ENCODE measurements at places on chromosomes 3 and 15. TPM values are rescaled to one million over a fixed set of nuclear protein-coding genes. Genes with fewer than 3 reads are reported as not detected.

DNA sequence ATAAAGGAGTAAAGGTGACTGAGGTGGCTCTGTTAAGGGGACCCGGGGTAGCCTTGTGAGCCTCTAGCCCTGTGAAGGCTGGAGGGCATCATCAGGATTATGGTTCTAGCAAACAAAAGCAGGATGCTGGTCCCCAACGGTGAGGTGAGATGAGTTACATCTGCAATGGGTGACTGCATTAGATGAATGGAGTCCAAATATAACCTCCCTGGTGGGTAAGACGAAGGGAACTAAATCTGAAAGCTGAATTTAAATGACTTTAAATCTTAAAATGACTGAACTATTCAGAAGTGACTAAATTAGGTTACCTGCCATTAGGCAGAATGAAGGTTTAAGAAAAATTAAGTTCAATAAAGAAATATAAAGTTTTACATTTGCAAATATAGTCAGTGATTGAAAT lies 4.6 kb upstream of the HLTF start:
- peaks cover 11% of the 10 kb centered on the region for H3K36me3 ChIP-seq
- no peaks in the 10 kb centered on the region for H3K27me3 ChIP-seq
- no peak overlapping the region for H3K4me3 ChIP-seq
- DNase-seq = no peak

MYRIP gene
- 5.6 TPM for total RNA-seq

DNA sequence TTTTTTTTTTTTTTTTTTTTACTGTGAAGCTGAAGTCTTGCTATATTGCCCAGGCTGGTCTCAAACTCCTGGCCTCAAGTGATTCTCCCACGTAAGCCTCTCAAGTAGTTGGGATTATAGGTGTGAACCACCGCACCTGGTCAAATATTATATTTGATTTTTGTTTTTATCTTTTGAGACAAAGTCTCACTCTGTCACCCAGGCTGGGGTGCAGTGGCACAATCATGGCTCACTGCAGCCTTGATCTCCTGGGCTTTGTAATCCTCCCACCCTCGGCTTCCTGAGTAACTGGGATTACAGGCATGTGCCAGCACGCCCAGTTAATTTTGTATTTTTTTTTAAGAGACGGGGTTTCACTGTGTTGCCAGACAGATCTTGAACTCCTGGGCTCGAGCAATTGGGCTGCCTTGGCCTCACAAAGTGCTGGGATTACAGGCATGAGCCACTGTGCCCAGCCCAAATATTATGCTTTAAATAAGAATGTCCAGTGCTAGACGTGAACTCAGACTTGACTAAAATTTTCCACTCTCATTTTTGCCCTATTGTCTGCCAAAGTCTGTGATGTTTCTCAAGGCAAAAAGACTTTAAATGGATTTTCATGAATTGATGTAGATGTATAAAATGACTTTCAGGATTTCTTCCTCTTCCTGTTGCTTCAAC lies 33.4 kb upstream of the CRBN start:
- DNase-seq = no peak
- H3K4me1 ChIP-seq = no peaks in the 10 kb centered on the region
- H3K4me3 ChIP-seq = no peak overlapping the region
- H3K27ac ChIP-seq = no peak overlapping the region
- no peaks in the 10 kb centered on the region for H3K27me3 ChIP-seq
- no peaks in the 10 kb centered on the region for H3K36me3 ChIP-seq

- H3K27me3 ChIP-seq = no peaks in the 10 kb centered on the region
- H3K4me3 ChIP-seq = no peak overlapping the region
- H3K4me1 ChIP-seq = peaks cover 11% of the 10 kb centered on the region
- DNase-seq = no peak
- no peaks in the 10 kb centered on the region for H3K36me3 ChIP-seq
These were observed 166.7 kb downstream of the CTNNB1 start for GRCh38 chr3:41365973-41366372.

GRCh38 chr3:129837065-129837642 lies 56.4 kb downstream of the TMCC1 start:
- peaks cover 22% of the 10 kb centered on the region for H3K4me1 ChIP-seq
- H3K27ac ChIP-seq = peak overlapping the region; percentile 9
- H3K36me3 ChIP-seq = peaks cover 12% of the 10 kb centered on the region
- H3K27me3 ChIP-seq = no peaks in the 10 kb centered on the region
- no peak for DNase-seq
- H3K4me3 ChIP-seq = no peak overlapping the region

GRCh38 chr3:31629054-31629453 lies 96.3 kb downstream of the STT3B start:
- no peak for DNase-seq
- no peaks in the 10 kb centered on the region for H3K27me3 ChIP-seq
- no peaks in the 10 kb centered on the region for H3K4me1 ChIP-seq
- H3K4me3 ChIP-seq = no peak overlapping the region

DNA sequence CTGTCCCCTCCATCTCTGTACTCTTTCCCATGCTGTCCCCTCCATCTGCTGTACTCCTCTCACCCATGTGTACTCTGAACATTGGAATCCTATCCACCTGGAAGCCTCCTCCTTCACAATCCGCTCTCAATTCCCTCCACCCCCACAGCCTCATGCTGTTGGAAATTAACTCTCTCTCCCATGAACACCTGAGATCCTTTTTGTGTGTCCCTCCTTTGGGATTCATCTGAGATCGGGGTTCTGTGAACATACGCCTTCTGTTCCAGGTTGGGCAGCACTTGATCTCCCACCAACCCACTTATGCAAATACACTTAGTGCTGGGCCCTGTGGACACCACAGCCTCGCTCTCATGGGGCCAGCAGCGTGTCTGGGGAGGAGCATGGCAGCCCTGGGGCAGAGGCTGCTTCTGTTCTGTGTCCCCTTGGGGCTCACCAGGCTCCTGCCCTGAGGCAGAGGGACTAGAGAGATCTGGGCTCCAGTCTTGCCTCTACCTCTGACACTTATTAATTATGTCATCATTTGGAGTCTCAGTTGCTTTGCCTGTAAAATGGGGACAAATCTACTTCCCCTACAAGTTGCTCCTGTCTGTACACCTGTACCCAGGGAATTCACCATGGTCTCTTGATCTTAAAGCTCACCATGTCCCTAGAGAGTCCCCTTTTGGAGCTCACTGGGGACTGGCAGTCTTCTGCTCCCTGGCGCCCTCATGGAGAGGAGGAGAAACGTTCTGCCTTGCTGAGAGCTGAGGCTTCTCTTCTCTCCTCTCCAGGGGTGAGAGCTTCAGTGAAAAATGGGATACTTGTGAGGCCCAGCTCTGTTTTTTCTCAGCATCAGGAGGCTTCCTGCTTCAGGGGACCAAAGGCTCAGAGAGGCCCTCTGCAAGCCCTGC lies 42.7 kb downstream of the ITGA11 start:
- H3K4me3 ChIP-seq = no peak overlapping the region
- H3K36me3 ChIP-seq = no peaks in the 10 kb centered on the region
- no peak for DNase-seq

DNA sequence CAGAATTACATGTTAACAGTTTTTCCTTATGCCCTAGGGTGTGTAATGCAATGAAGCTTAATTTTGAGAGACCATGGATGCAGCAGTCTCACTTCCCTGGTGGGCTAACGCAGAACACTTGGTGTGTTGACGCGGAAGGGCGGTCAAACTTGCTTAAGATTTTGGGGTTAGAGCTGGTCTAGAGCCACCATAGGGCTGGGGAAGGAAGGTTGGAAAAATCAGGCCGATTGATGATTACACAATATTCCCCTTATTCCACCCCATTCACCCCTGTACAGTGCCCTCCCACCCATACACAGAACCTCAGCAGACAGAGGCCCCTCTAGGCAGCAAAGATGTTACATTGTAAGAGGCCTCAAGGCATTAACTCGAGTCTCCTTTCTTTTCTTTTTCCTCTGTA lies 24.3 kb downstream of the VGLL4 start:
- H3K27me3 ChIP-seq = no peaks in the 10 kb centered on the region
- no peak for DNase-seq
- H3K27ac ChIP-seq = no peak overlapping the region
- no peaks in the 10 kb centered on the region for H3K36me3 ChIP-seq
- no peak overlapping the region for H3K4me3 ChIP-seq
- peaks cover 42% of the 10 kb centered on the region for H3K4me1 ChIP-seq

DNA sequence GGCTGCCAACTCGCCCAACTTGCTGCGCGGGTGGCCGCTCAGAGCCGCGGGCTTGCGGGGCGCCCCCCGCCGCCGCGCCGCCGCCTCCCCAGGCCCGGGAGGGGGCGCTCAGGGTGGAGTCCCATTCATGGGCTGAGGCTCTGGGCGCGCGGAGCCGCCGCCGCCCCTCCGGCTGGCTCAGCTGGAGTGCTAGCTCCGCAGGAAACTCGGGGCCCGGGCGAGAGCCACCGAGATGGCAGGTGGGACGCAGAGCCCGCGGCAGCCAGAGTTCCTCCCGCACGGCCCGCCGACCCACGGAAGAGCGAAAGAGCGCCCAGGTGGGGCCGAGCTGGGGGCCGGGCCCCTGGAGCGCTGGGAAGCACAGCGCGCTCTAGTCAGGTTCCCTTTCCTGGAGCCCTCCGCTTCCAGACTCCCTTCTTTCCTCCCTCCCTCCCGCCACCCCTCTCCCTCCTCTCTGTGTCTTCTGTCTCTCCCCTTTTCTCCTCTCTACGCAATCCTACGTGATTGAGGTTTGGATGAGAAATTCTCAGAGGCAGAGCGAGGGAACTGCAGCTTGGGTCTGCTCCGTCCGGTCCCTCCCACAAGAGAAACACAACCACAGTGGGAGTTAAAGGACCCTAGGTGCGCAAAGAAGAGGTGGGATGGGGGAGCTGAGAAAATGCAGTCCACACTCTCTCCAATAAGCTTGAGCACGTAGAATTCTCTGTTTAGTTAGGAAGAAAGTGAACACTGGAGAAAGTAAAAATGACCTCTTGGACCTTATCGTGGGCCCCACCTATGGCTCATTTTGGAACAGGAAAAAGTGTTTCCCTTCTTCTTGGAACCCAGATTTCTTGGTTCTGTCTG lies 317.3 kb downstream of the FGF12 start:
- no peaks in the 10 kb centered on the region for H3K27me3 ChIP-seq
- peak; percentile 44 for DNase-seq
- H3K36me3 ChIP-seq = peaks cover 12% of the 10 kb centered on the region
- H3K4me1 ChIP-seq = peaks cover 21% of the 10 kb centered on the region

NOX5 gene
- total RNA-seq = 0.20 TPM

GRCh38 chr15:33142708-33143107 lies 51.8 kb downstream of the FMN1 start:
- no peaks in the 10 kb centered on the region for H3K27me3 ChIP-seq
- H3K4me1 ChIP-seq = no peaks in the 10 kb centered on the region
- no peak for DNase-seq
- H3K4me3 ChIP-seq = no peak overlapping the region

TP63 gene
- total RNA-seq = 0.12 TPM

DNA sequence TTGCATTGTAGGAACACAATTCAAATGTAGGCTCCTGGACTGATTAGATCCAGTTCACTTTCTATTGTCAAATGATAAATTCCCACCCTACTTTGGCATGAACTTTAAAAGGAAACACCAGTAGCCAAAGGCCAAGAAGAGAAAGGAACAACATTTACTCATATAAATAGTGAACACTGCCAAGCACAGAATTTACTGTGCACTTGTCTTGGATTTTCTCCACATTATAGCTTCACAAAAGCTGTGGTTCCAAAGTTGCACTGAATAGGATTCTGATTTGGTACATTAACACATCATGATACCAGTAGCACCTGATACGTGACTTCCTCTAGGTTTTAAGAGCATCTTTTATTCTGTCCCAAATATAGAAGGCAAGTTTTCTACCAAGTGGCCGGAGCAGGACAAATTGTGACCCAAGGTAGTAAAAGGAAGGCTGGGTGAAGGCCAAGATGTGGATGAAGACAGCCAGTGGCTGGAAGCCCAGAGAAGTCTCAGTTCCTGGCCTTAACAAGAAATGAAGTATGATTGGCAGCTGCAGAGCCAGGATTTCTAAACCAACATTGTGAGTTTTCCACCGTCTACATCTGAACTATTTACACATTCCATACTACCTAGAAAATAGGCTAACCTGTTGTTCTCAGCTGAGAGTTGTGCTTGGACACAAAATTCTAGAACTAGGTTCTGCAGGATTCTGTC lies 206.7 kb downstream of the THRB start:
- no peak overlapping the region for H3K27ac ChIP-seq
- no peaks in the 10 kb centered on the region for H3K36me3 ChIP-seq
- no peak for DNase-seq
- no peak overlapping the region for H3K4me3 ChIP-seq
- no peaks in the 10 kb centered on the region for H3K4me1 ChIP-seq

DNA sequence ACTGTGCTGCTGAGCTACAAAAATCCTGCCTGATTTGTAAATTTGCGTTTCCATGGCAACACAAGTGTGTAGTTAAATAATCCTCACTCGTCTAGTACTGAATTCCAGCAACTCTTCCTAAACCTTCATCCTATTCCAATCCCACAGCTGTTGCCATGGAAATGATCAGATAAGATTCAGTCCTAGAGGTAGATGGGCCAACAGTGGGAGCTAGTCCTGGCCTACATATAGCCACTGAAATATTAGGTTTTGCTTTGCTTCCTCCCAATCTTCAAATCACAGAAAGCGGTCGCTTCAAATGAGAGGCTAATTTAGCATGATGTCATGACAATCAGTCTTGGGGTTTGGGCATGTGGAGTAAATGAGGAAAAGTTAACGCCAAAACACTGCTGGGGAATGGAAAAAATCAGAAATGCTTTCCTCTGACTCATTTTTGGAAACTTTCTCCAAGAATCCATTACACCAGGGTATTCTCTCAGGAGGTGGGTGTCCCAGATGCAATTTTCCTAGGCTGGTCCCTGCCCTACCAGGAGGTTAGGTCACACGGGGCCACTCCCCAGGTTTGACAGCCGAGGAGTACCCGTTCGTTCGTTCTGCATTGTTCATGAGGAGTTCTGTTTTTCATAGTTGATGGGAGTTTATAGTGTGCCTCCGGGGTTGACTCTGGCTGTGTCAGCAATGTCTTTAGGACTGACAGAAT lies 159.2 kb upstream of the SLCO3A1 start:
- H3K27me3 ChIP-seq = no peaks in the 10 kb centered on the region
- H3K4me1 ChIP-seq = no peaks in the 10 kb centered on the region
- no peak for DNase-seq
- no peak overlapping the region for H3K4me3 ChIP-seq
- no peak overlapping the region for H3K27ac ChIP-seq
- H3K36me3 ChIP-seq = no peaks in the 10 kb centered on the region

FBN1 gene
- 0.93 TPM for total RNA-seq

DNA sequence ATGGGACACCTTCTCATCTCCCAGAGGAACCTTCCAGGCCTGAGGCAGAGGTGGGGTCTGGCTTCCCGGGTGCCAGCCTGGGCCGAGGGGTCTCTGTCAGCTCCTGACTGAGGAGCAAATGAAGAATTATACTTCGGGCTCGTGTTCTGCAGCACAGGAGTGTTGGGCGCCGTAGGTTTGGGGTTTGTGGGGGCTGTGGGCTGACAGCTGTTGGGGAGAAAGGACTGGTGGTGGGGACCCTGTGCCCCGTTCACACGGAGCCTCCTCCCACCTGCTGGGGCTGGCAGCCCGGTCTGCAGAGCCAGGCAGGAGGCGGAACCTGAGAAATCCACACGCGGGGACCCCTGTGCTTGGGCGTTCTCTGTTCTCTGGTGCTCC lies 59.7 kb downstream of the ADAMTS7 start:
- no peak overlapping the region for H3K4me3 ChIP-seq
- no peak for DNase-seq
- peaks cover 6% of the 10 kb centered on the region for H3K36me3 ChIP-seq
- H3K4me1 ChIP-seq = peaks cover 8% of the 10 kb centered on the region

MUSTN1 gene
- 0.66 TPM for total RNA-seq
